Stimulated activated CD4-positive, alpha-beta T cell treated with anti-CD3 and anti-CD28 coated beads, Interleukin-1b, Interleukin-23, amount 100 ng/mL, for 1 hour (primary cell): ENCODE measurements at places on chromosomes 4 and X.

DNA sequence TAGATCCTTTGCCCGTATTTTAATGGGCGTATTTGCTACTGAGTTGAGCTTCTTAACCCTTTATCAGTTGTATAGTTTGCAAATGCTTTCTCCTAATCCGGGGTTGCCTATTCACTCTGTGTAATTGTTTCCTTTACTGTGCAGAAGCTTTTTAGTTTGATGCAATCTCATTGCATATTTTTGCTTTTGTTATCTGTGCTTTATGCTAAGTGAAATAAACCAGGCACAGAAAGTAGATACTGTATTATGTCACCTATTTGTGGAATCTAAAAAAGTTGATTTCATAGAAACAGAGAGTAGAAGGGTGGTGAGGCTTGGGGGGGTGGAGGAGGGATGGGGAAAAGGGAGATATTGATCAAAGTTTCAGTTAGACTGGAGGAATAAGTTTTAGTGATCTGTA, 17.7 kb downstream of the OGT start:
- DNase-seq = no peak

- no peak for DNase-seq
Measured at GRCh38 chrX:150919401-150919800, 20.9 kb upstream of the CD99L2 start.

DNA sequence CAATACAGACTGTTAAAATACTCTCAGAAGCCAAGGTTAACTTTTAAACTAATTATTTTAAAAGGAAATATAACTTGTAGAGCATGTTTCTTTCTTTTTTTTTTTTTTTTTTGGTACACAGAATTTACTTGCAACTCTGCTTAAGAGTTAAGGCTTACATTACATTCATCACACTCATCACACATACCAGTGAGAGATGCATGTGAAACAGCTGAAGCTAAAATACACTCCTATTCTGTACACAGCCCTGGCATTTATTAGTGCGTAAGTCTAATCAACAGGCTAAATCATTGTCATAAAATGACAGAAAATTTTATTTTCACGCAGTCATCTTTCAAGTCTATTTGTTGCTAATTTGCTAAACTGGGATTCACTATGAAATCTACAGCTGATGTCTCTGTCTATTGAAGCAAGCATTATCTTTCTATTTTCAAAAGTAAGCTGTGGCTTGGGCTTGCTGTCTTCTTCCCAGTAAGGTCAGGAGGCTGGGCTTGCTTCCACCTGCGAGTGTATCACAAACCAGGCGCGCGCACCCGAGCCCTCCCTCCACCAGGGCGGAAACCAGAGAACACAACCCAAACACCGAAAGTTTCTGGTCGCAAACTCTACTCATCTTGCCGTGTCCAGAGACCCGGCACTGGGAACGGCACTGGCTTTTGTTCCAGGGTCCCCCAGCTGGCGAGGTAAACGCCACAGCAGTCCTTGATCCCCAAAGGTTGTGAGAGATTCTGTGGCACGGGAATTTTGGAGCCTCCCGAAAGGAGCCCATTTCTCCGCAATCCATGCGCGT, 3.9 kb downstream of the MAML3 start:
- DNase-seq = no peak

DNA sequence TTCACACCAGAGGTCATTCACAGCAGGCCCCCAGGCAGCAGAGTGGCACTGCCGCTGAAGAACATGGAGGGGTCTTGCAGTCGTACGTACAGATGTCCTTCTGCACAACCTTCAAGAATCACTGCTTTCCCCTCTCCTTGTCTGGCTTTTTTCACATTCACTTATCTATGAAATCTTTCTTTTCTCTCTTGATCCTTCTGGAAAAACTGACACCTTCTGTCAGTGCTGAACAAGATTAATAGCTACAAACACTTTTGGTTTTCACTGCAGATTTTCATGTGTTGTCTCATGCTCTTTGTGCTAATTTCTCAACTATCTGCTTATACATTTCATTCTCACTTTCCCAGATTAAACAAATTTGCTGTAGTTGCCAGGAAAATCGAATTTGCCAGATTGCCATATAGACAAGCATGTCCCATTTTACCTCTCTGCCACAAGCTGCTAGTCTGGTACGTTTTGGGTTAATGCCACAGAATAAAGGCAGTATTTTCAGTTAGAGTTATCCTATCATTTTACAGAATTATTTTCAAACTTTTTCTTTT, 83.1 kb downstream of the RPS3A start:
- no peak for DNase-seq

DNA sequence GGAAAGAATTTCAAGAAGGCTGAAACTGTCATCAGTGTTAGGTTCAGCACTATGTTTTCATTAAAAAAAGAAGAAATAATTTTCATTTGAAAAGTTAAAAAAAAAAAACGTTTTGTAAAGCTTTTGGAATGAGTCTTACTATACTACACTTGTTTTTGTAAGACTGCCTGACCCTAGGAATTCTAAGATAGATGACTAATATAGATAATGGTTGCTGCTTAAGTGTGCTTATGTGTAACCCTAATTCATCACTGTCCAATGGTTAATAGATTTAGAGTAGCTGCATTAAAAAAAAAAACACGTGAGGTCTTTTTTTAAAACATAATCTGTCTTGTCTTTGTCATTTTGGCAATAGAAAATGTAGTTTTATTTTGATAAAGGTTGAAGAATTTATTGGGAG, 323.2 kb downstream of the IL1RAPL1 start:
- no peak for DNase-seq

GRCh38 chr4:180799798-180800197, 1443.4 kb upstream of the TENM3 start:
- DNase-seq = no peak

DNA sequence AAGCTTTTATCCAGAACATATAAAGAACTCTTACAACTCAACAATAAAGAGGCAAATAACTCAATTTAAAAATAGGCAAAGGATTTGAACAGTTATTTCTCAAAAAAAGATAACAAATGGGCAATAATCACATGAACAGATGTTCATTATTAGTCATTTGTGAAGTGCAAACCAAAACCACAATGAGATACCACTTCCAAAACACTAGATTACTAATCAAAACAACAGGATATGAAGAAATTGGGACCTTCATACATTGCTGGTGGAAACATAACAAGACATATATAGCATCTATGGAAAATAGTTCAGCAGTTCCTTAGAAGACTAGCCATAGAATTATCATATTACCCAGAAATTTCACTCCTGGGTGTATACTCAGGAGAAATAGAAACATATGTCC, 224.6 kb downstream of the FBXO8 start:
- no peak for DNase-seq

GRCh38 chr4:1863297-1864033, 7.5 kb upstream of the LETM1 start:
- DNase-seq = no peak

DNA sequence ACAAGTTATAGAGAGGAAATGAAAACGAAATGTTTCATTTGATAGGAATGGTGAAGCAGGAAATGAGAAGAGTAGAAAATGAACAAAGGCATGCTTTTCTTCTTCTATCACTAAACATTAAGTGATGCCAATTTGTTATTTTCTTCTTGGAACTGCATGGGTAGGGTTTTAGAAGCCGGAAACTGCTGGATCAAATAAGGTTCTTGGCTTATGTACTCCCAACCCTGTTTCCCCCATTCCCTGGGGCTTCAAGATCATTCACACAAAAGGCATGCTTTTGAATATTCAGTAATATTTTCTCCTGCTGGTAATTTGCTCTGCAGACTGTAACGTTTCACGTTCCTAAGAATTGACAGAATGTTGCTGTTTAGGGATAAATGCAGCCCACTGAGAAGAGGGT, 224.1 kb downstream of the NLGN4X start:
- no peak for DNase-seq

- no peak for DNase-seq
Measured at GRCh38 chr4:142778900-142779299, 67.2 kb downstream of the INPP4B start.

- no peak for DNase-seq
Measured at GRCh38 chr4:76787898-76788297, 110.0 kb downstream of the SOWAHB start.

DNA sequence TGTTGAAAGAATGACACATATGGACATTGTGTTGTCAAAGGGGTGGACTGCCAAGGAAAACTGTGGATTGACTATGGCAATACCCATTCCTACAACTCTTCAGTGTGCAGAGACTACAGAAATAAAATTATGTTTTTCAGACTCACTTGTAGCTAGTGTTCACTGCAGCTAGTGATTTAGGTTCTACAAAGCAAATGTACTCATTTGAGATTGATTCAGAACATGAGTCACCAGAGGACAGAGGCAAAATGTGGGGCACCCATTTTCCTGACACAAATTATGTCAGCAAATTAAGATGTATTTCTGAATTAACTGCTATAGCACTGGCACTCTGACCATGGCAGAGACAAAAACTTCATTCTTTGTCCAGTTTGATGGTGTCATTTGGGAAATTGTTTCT, 40.7 kb downstream of the SPCS3 start:
- DNase-seq = no peak

DNA sequence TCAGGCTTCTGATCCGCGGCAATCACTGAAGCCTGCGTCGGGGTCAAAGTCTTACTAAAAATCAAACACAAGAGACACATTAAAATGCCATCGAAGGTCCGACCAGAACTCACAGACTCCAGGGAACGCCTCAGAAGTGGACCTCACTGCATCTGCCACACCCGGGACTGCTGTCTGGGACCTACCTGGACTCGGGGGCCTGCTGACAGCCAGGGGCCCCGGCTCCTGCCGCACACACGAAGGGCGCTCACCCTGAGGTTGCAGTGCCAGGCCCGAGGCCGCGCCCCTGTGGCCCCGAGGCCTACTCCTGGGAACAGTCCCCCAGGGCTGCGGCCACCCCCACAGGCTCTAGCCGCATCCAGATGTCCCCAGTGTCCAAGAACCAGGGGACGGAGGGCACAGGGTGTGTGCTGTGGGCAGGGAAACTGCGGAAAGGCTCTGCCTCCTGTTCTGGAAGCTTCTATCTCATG, 7.4 kb downstream of the CTBP1 start:
- no peak for DNase-seq

DNA sequence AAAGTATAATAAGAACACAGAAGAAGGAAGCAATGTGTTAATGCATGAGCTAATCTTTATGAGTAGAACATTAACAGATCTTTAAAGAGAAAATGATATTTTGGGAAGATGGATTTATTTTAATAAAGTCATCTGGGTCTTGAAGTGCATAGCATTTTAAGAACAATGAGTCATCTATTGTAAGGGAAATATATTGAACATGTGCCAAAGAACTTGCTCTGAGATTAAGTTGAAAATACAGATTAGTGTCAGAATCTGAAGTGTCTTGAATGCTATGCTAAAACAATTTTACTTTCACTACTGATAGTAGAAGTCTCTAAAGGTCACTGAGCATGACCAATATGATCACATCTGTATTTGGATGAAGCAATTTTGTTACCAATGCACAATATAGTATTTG, 776.7 kb upstream of the GRID2 start:
- no peak for DNase-seq

DNA sequence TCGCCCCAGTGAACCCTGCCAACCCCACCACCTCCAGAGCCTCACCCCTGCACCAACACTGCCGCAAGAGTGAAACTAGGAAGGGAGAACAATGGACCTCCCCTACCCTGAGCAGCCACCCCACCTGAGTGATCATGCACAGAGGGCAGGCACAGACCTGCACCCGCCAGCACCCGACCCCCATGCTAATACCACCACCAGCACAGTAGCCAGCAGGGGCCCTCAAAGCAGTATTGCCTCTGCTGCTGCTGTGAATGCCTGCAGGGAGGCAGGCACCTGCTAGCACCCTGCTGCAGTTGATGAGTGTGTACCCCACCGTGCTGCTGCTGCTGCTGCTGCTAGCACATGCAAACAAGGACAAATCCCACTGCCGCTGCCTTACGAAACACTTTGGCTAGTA, 100.1 kb downstream of the RAB28 start:
- no peak for DNase-seq

DNA sequence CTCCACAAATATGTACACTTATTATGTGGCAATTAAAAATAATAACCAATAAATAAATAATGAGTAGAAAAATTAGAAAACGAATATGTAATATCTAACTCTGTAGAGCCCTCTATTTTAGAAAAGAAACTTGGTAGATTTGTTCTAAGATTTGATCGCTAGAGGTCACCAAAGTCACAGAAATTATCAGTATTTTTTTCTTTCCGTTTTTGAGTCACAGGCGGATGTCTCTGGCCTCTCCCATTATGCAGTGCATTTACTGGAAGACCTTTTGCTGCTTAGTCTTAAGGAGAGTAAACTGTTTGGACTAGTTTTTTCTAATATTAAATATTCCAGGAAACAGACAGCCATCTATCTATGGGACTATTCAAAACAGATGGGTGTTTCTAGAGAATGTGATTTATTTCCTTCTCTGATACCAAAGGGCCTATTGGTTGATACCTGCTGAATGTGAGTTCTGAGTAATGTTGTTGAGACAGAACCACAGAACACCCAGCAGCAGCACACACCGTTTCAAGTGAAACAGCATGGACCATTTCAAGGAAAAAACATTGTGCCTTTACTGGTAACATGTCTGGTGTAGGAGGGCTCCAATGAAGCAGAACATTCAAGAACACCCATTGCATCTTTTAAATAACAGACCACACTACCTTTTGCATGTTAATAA, 34.0 kb upstream of the GYPA start:
- DNase-seq = no peak

- DNase-seq = no peak
Measured at GRCh38 chr4:94490437-94490836, 38.7 kb downstream of the PDLIM5 start.

GRCh38 chr4:53809816-53810215, 218.5 kb upstream of the LNX1 start:
- no peak for DNase-seq

DNA sequence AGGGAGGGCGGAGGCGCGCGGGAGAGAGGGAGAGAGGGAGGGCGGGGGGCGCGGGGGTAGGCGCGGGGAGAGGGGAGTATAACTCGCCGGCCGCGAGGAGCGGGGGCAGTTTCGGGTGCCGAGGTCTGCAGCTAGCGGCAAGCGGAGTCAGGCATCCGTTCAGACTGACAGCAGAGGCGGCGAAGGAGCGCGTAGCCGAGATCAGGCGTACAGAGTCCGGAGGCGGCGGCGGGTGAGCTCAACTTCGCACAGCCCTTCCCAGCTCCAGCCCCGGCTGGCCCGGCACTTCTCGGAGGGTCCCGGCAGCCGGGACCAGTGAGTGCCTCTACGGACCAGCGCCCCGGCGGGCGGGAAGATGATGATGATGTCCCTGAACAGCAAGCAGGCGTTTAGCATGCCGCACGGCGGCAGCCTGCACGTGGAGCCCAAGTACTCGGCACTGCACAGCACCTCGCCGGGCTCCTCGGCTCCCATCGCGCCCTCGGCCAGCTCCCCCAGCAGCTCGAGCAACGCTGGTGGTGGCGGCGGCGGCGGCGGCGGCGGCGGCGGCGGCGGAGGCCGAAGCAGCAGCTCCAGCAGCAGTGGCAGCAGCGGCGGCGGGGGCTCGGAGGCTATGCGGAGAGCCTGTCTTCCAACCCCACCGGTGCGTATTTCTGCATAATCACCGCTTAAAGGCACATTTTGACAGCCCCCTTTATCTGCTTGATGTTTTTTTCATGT, at the start of gene POU4F2:
TSS of gene POU4F2 (plus strand) at position 108 of the 720 bp plus-strand sequence. CDS start at position 356, 248 bp downstream.
- DNase-seq = no peak

GRCh38 chrX:40721489-40722106, 13.7 kb downstream of the MED14 start:
- no peak for DNase-seq

GRCh38 chrX:148728901-148729300, 228.5 kb downstream of the AFF2 start:
- no peak for DNase-seq
